ENCODE measurements at places on chromosomes 11 and 22. TPM values are rescaled to one million over a fixed set of nuclear protein-coding genes. Genes with fewer than 3 reads are reported as not detected.
A peak's percentile ranks its signal among the peaks of the same experiment; 100 is the strongest.

Gene TMPRSS5
- total RNA-seq = not detected

Gene KRTAP5-3
- not detected for total RNA-seq

DNA sequence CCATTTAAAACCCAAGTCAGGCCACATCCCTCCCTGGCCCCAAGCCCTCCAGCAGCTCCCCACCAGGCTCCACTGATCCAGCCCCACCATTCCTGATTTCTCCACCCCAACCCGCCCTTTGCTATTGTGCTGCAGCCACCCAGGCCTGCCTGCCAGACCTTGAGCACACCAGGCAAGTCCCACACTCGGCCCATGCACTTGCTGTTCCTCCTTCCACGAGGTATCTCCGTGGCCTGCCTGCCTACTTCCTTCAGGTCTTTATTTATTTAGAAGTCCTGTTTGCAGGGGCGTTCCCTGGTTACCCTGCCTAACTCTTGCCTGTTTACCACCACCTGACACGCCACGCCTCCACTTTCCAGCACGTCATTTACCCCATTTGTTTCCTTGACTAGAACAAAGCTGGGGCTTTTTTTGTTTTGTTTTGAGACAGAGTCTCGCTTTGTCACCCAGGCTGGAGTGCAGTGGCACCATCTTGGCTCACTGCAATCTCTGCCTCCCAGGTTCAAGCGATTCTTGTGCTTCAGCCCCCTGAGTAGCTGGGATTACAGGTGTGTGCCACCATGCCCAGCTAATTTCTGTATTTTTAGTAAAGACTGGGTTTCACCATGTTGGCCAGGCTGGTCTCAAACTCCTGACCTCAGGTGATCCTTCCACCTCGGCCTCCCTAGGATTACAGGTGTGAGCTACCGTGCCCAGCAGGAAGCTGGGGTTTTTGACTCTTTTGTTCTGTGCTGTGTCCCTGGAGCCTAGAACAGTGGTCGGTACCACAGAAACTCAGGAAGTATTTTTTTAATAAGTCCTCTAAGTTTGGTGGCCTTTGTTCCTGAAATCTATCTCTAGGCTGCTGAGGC lies 6.7 kb downstream of the CENPM start:
- no peak for DNase-seq

DNA sequence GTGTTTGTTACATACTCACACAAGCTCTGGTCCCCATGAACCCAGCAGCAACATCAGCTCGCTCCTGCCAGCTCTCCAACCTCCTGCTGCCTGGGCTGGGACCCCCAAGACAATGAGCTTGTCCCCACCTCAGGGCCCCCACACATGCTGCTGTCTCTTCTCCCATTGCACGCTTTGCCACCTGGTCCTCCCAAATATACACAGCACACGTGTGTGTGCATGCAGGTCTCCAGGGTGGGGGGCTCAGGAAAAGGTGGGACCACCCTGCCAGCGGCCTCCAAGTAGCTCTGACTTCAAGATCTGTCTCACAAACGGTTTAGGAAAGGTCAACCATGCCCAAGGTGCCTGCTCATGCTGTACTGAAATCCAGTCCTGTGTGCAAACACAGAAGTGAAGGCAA lies 68.1 kb upstream of the CCND1 start:
- DNase-seq = no peak

DNA sequence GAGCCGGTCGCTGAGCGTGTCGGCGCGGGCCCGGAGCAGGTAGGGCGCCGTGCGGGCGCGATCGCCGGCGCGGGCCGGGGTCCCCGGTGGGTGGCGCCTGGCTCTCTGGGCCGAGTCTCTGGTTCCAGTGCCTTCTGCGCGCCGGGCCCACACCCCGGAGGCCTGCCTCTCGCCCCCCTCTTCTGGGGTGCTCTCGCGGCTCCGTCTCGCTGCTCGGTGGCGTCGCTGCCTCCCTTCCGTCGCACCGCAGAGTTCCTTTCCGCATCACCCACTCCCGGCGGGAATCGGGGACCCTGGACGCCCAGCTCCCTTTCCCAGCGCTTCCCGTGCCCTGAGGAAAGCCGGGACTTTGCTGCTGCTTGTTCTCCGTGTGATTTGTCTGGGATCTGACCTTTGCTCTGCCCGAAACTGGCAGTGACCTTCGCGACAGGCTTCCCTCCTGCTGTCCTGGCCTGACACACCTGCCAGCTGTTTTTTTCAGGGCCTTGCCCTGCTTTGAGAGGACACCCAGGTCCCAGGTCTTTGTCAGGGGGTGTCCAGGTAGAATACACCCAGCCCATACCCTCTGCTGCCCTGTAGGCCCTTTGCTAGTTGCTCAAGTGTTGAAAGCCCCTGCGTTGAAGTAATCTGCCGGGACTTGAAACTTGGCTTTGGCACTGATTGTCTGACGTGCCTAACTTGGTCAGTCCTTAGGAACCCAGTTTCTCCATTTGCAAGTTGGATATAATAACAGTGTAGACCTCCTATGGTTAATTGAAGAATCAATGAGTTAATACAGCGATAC lies 711 bp downstream of the FDX1 start:
- DNase-seq = peak; percentile 33

DNA sequence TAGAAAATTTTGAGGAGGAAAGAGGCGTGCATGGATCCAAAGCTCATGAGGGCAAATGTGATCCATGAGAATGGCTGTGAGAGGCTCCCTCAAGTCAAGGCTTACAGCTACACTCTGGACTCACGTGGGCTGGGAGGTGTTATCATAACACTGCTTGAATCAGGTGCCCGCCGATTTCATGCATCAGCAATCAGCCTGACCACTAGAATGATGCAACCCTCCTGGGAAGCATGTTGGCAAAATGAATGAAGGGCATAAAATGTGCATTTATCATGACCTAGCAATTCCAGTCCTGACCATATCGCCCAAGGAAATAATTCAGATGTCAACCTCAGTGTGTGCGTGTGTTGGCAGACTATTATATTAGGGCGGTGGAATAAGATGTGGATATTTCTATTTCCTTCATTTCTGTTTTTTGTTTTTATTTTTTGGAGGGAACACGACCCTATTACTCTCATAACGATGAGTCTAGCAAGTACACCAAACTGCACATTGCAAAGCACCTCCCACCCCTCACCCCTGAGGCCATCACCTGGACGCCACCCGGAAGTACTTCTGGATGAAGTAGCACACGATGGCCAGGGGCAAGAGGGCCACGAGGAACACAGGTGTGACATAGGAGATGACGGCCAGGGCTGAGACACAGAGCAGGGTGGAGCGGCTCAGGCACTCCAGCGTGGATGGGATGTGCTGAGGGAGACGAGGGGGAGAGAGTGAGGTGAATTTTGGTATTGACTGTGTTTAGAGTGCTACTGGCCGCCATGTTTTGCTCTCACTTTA lies 15.7 kb upstream of the KCNJ11 start:
- DNase-seq = peak; percentile 94

Measured in renal cortical epithelial cell (primary cell).